CD4-positive, alpha-beta T cell treated with Interleukin-21 for 1 hour (primary cell): ENCODE measurements at places on chromosomes 3 and 15.
A peak's percentile ranks its signal among the peaks of the same experiment; 100 is the strongest.

DNA sequence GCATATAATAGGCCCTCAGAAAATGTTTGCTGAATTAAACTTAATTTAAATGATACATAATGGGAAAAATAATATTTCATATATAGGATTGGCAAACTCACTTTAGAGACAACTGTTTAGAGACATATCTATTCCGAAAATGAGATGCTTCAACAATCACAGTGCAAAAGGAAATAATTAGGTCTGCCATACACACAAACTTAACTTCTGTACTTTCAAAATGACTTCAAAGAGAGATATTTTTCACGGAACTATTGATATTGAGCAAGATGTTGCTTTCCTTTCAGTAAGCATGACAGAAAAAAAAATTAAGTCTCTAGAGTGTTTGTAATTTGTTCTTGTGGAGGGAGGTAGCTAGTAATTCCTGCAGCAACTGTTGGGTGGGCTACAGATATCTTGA, 769.5 kb downstream of the TUSC7 start:
- no peak for DNase-seq

DNA sequence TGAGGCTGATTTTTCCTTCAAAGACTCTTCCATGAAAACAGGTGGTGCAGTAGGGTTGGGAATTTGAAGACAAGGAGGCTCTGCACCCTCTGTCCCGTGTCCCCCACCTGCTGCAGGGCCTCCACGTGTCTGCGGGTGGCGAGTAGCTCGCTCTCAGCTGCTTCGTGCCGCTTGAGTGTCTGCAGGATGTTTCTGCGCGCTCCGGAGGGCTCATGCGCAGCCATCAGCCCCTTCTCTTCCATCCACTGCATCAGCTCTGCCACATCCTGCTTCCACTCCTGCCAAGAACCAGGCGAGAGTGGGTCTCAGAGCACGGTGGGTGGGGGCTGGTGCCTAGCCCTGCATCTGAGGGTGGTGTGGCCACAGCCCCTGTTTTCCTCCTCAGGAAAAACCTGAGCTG, 17.8 kb downstream of the SPTBN5 start:
- no peak for DNase-seq

DNA sequence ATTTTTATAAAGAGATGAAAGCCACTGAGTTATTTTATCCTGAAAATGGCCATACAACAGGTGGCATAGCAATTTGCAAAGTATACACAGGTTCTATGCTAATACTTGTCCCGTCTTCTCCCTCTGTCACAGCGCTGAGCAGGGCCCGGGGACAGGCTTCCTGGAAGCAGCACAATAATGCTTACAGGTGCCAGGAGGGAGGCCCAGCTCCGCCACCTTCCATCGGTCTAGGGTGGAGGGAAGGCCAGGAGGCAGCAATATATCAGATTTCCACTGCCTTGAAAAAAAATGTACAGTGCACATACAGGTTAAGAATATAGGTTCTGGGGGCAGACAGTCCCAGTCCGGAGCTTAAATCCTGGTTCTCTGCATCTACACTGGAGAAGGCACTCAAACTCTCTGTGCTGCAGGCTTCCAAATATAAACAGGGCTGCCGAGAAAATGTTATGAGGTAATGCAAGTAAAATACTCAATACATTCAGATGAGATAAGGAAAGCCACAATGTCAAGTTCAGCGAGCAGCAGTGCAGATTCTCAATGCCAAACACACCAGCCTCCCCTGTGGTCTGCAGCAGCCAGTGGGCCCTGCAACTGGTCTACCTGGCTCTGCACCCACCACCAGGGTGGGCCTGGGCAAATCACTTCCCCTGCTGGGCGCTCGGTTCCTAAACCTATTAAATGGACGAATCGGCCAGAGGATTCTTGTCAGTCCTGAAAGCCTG, 189.6 kb downstream of the XXYLT1 start:
- DNase-seq, result no peak

- no peak for DNase-seq
Measured at GRCh38 chr15:30979457-30979856, 12.0 kb downstream of the MTMR10 start.

DNA sequence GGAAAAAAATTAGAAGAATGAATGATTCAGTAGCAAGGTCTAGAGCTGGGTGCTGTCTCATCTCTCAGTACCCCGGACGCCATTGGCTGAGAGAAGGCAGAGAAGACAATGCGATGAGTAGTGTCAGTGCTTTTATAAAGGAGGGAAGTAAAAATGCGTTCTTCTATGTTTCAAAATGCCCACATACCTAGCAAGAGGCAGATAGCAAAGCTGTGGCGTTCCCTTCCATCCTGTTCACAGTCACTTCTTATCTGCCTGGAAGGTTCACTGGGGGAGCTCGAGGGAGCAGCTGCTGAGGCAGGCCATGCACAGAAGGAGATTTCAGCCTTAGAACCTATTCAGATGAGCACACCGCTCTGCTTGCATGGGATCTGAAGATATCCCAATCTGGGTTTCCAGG, 234.0 kb downstream of the RPLP1 start:
- DNase-seq, result no peak

DNA sequence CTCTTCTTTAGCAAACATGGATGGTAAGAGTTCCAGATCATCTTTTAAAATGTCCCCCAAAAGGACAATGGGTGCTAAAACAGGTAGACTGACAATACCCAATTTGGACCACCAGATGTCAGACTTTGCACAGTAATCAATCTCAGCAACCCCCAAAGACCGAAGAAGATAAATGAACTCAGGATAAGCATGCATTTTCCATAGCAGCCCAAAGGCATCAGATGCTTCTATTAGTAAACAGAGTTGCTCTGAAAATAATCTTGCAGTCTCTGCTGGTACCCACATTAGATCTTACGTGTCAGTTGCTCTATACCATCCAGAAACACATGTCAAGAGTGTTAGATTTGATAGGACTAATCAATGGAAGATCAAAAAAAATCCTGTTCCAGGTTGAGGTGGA, 20.6 kb downstream of the MYH15 start:
- DNase-seq, result peak; percentile 71

DNA sequence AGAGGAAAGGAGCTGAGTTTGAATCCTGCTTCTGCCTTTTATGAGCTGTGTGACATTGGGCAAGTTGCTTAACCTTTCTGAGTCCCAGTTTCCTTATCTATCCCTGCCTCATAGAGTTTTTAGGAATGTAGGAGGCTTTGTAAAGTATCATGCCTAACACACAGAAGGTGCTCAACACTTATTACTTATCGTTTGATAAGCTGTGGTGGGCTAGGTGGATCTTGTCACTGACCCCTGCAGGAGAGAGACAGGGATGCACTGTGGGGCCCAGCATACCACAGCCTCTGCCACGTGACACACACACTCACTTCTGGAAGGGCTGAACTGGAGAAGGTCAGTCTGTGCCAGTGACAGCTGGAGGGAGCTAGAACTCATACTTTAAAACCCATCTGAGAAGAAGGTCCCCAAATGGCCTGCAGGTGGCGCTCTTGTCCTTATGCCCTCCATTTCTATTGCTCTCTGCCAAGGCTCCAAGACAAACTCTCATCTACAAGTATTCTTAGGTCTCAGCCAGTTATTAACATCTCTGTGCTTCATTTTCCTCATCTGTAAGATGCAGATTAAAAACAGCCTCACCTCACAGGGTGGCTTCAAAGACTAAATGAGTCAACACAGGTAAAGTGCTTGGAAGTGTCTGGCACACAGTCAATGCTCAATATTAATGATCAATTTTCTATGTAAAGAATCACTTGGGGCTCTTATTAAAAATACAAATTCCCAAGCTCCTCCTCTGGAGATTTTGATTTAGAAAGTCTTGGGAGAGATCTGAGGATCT, 57.5 kb upstream of the HACD2 start:
- DNase-seq, result peak; percentile 37

GRCh38 chr3:82392203-82392775, 630.8 kb upstream of the GBE1 start:
- no peak for DNase-seq

- DNase-seq, result no peak
Measured at GRCh38 chr3:194034346-194035336, 101.3 kb upstream of the HES1 start.

DNA sequence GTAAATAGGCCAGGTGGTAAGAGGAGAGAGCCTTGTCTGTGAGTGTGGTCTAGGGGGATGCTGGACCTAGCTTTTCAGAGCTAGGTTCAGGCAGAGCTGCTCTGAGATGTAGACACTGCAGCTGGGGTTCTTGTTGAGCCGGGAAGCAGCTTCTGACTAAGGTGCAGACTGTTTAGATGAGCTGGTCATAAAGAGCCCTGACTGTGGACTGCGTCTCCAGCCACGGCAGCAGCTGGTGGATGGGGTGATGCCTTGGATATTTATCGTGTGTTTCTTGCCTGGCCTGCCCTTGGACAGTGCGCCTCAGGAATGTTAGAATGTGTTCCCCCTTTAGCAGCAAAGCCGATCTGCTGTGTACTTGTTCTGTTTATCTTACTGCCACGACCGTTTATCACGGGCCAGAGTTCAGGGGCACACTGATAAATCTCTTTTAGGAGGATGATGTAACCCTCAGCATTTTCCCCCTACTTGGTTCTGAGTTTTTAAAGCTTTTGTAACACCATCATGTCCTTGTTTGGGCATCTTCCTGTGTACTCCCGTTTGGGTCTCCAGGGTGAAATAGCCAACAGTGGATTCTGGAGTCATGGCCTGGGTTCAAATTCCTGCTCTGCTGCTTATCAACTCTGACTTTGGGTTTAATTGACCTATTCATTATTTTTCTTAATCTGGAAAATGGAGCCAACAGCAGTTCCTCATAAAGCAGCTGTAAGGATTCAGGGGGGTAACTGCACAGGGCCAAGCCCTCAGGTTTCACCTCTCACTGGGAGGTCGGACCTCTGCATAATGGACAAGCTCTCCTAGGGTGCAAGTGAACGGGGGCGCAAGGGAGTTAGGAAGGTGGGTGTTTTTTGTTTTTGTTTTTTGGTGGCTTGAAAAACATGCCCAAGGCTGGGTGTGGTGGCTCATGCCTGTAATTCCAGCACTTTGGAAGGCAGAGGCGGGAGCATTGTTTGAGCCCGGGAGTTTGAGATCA, 51.4 kb downstream of the FLNB start:
- no peak for DNase-seq

DNA sequence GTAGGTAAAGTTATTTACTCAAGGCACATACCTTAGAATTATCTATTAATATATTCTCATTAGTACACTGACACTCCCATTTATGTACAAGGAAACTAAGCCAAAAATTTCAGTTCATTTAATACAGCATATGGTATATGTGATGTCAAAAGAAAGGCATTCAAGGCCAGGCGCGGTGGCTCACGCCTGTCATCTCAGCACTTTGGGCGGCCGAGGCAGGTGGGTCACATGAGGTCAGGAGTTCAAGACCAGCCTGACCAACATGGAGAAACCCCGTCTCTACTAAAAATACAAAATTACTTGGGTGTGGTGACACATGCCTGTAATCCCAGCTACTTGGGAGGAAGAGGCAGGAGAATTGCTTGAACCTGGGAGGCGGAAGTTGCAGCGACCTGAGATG, 435.2 kb downstream of the GBE1 start:
- DNase-seq, result no peak

DNA sequence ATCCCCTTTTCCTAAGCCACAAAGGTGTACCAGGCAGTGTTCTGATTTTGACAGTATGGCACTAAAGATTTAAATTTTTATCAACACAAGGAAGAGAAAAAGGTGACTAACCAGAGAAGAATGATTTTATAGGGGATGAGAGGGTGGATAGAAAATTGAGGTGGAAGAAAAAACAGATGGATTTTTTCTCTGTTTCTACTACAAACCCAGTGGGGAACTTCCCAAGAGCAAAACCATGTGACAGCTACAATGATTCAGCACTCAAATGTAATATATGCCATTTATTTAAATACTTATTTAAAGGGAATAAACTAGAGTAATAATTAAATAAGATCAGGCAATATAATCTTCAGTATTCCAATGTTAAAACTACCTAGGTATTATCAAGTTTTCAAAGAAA, 11.1 kb downstream of the DCUN1D1 start:
- no peak for DNase-seq

GRCh38 chr3:100844063-100844936, 135.0 kb downstream of the TFG start:
- no peak for DNase-seq

DNA sequence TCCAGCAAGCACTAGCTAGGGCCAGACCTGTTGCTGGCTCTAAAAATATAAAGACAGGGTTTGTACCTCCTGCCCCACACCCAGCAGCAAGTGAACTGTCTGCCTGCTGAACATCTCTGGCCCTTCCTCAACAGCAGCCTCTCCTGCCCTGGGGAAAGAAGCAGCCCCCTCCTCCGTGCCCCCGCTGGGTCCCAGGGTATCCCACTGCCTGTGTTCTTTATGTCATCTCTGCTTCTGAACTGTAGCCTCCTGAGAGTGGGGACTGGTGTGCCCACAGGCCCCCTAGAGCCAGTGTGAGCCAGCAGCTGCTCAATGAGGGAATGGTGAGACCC, 54.5 kb downstream of the ACAD9 start:
- no peak for DNase-seq

GRCh38 chr15:70502529-70502928, 260.8 kb downstream of the UACA start:
- no peak for DNase-seq

GRCh38 chr3:50625231-50626182, 8.6 kb downstream of the MAPKAPK3 start:
- DNase-seq, result no peak

DNA sequence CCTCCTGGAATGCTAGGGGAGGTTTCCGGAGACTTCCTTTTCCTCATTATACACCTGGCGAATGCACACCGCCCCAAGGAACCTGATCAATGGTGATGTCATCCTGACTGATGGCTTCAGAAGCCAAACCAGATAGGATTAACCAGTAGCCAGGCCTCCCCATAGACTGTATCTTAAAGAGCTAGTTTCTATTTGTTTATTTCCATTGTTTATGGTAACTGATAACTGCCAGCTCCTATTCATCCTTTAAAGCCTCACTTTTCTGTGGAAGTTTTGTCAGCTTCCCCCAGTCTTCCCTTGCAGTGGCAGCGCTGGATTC, at the start of gene MKRN2OS:
Gene MKRN2OS (minus strand): TSS at position 27 of the 319 bp plus-strand sequence. CDS start 35 bp downstream, outside the sequence.
- DNase-seq, result no peak

DNA sequence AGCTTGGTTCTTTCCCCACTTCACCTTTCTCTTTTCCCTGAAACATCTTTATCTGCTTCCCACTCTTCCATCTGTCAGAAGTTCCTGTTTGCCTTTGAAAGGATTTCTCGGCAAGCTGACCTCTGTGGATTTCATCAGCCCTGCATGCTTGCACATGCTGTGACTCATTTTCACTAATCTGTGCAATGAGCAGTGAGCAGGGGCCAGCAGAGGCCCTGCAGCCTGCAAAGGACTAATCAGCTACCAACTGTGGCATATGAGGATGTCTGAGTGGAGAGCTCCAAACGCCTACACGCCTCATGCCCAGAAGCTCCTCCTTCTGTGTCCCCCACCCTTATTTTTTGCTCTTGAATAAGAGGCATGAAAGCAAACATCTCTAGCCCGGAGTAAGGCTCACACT, 333.0 kb upstream of the SEMA6D start:
- no peak for DNase-seq

- DNase-seq, result no peak
Measured at GRCh38 chr3:105351821-105352220, 14.9 kb upstream of the ALCAM start.

- DNase-seq, result no peak
Measured at GRCh38 chr15:75225951-75226732, 24.5 kb downstream of the C15orf39 start.

DNA sequence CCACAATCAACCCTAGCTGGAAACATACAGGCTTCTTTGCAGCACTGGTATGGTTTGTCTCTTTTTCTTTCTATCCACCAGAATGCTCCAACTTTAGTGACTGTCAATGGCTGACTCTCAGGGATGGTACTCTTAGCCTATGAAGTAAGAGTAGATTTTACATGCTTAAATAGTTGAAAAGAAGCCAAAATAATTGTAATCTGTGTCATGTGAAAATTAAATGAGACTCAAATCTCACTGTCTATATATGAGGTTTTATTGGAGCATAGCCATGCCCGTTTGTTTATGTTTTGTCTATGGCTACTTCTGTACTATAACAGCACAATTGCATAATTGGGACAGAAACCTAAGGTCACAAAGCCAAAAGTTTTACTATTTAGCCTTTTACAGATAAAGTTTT, 29.1 kb upstream of the PDZRN3 start:
- no peak for DNase-seq
